ENCODE measurements at places on chromosomes 16 and 17.
A peak's percentile ranks its signal among the peaks of the same experiment; 100 is the strongest.

- no peaks in the 10 kb centered on the region for H3K27me3 ChIP-seq
- H3K4me3 ChIP-seq: no peak overlapping the region
- no peak for DNase-seq
These were observed 61.0 kb downstream of the PRMT7 start for GRCh38 chr16:68371706-68372380.

- no peak overlapping the region for H3K4me3 ChIP-seq
- no peaks in the 10 kb centered on the region for H3K4me1 ChIP-seq
- H3K27me3 ChIP-seq: peaks cover 6% of the 10 kb centered on the region
- DNase-seq: no peak
- H3K27ac ChIP-seq: no peak overlapping the region
These were observed 282.5 kb upstream of the FOXF1 start for GRCh38 chr16:86227801-86228200.

GRCh38 chr16:49277766-49278566 lies 3.7 kb downstream of the CBLN1 start:
- DNase-seq: no peak
- H3K4me1 ChIP-seq: peaks cover 2% of the 10 kb centered on the region
- no peaks in the 10 kb centered on the region for H3K36me3 ChIP-seq
- H3K4me3 ChIP-seq: no peak overlapping the region
- H3K27me3 ChIP-seq: peaks cover 96% of the 10 kb centered on the region
- H3K27ac ChIP-seq: no peak overlapping the region

DNA sequence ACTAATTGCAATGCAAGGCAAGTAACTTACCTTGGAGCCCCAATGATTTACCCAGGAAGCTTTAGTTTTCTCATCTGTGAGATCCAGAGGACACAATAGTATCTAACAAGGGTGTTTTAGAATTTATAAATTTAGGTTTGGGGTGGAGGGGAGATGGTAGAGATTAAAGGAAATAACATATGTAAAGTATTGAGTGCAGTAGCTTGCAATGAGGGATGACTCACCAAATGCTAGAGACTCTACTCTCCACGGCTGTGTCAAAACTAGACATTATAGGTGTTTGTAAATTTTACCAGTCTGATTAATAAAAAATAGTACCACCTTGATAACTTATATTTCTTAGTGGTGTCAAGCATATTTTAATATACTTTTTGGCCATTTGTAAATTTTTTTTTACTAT lies 3.7 kb upstream of the ABCA9 start:
- H3K4me3 ChIP-seq: no peak overlapping the region
- no peak for DNase-seq
- H3K27ac ChIP-seq: no peak overlapping the region
- H3K4me1 ChIP-seq: peaks cover 2% of the 10 kb centered on the region
- no peaks in the 10 kb centered on the region for H3K27me3 ChIP-seq

GRCh38 chr17:77824780-77825280 lies 133.7 kb upstream of the TNRC6C start:
- no peaks in the 10 kb centered on the region for H3K27me3 ChIP-seq
- peaks cover 9% of the 10 kb centered on the region for H3K4me1 ChIP-seq
- no peak overlapping the region for H3K27ac ChIP-seq
- H3K4me3 ChIP-seq: no peak overlapping the region

DNA sequence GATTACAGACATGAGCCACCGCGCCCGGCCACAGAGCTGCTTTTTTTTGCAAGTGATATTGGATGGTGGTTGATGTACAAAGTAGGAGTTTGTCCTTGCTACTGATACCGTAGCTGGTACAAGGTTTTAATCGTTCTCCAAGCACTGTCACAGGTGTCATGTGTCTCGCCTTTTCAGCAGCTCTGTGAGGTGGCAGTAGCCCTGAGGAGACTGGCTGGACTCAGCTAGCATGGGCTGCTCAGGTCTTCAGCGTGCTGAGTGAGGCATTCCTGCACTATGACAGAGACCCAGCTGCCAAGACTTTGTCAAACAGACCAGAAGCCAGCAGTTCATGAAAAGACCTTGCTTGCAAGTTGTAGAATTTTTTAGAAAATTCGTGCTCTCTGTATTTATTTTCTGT lies 7.2 kb downstream of the WWOX start:
- no peak for DNase-seq
- H3K27ac ChIP-seq: no peak overlapping the region
- no peak overlapping the region for H3K4me3 ChIP-seq
- no peaks in the 10 kb centered on the region for H3K27me3 ChIP-seq
- peaks cover 9% of the 10 kb centered on the region for H3K36me3 ChIP-seq

- no peaks in the 10 kb centered on the region for H3K27me3 ChIP-seq
- no peak for DNase-seq
- H3K36me3 ChIP-seq: peaks cover 36% of the 10 kb centered on the region
- no peak overlapping the region for H3K4me3 ChIP-seq
- peak overlapping the region; percentile 61 for H3K27ac ChIP-seq
- H3K4me1 ChIP-seq: peaks cover 68% of the 10 kb centered on the region
These were observed 42.4 kb upstream of the SLC25A19 start for GRCh38 chr17:75331671-75332070.

DNA sequence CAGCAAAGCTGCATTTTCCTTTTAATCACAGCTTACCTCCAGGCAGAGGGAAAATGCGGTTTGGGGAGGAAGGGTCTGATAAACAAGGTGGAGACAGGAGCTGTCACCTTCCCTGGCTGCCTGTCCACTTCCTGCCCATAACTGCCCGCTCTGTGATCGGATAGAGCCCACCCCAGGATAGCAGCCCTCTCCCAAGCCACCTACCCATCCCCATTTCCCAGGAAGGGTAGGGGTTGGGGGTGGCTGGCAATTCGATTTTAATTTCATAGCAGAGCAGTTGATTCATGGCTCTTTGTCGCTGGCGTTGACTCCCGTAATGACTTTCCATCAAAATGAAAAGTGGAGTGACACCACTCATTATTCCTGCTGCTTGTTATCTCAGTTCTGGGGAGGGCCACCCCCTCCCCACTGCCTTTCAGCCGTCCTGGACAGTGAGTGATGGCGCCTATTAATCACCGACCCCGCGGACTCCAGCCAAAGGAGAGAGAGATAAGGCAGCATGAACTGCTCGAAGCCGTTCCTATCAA lies 11.2 kb downstream of the CDK5RAP3 start:
- no peak for DNase-seq
- no peak overlapping the region for H3K27ac ChIP-seq
- H3K27me3 ChIP-seq: no peaks in the 10 kb centered on the region
- no peak overlapping the region for H3K4me3 ChIP-seq

DNA sequence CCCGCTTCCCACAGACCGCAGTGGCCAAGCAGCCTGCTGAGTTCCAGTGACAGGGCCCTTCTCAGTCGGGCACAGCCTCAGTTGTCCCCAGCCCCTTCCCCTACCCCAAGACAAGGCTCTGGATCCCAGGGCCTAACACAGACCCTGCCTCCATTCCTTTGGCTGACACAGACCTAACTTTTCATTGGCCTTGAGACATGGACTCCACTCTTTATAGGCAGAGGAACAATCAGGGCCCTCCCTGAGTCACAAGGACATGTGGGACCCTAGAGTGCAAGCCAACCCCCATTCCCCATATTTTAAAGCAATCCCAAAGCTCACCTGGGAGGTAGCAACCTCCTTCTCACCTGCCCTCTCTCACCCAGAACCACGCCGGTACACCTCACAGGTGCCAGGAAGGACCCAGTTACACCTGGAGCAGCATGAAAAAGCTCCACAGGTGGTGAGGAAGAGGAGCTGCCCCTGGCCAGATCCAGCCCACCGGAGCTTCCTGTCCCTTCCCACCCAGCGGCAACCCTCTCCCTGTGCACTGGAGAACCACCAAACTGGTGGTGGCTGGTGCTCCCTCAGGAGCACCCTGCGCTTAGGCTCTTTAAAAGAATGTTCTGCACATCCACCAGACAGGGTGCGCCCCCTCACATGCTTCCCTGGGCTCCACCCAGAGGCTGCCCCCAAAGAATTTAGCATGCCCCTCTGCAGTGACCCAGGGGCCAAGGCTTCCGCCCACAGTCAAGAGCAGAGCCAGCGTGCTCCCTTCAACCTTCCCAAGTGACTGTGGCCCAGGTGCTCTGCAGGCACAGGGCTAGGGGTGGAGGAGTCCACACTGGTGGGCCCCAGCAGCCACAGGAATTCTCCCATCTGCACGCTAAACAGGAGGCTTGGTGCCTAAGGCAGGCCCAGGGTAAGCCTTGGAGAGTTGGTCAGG lies 3.4 kb downstream of the MNT start:
- peaks cover 2% of the 10 kb centered on the region for H3K27me3 ChIP-seq
- H3K27ac ChIP-seq: peak overlapping the region; percentile 26
- H3K36me3 ChIP-seq: no peaks in the 10 kb centered on the region
- H3K4me3 ChIP-seq: no peak overlapping the region

GRCh38 chr17:45307290-45308015 lies 9.4 kb downstream of the MAP3K14 start:
- no peak for DNase-seq
- peaks cover 26% of the 10 kb centered on the region for H3K4me1 ChIP-seq
- no peaks in the 10 kb centered on the region for H3K27me3 ChIP-seq
- H3K36me3 ChIP-seq: peaks cover 11% of the 10 kb centered on the region
- H3K27ac ChIP-seq: peak overlapping the region; percentile 68
- H3K4me3 ChIP-seq: no peak overlapping the region

GRCh38 chr17:6710317-6710716 lies 2.9 kb downstream of the SLC13A5 start:
- no peaks in the 10 kb centered on the region for H3K36me3 ChIP-seq
- H3K4me3 ChIP-seq: no peak overlapping the region
- H3K27me3 ChIP-seq: peaks cover 26% of the 10 kb centered on the region
- no peak for DNase-seq
- H3K27ac ChIP-seq: no peak overlapping the region

DNA sequence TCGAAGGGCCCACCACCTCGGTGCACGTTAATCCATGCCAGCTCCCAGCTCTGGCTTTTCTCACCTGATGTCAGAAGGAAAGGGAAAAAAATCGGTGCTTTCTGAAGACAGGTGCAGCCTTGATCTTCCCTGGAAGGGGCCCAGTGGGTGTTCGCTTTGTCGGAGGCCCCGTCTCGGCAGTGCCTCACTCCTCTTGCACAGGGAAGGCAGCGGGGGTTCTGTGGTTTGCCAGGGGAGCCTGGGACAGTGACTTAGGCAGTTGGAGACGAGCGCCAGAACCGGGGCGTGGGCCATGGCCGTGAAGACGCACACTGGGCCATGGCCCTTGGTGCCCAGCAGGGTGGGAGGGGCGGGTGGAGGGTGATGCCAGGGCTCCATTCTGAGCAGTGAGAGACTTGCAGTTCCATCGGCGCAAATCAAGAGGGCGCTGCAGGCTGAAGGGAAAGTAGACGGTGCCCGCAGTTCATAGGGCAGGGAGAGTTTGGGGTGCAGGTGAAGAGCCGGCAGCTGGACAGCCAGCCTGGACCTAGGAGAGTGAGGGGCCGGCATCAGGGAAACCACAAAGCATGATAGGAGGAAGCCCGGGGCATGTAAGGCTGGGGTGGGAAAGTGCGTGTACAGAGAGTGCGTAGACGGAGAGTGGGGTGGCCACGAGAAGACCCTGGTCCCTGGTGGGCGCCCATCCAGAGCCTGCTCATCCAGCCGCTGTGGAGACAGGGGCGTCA lies 101.3 kb upstream of the CHMP6 start:
- H3K4me1 ChIP-seq: peaks cover 9% of the 10 kb centered on the region
- no peaks in the 10 kb centered on the region for H3K27me3 ChIP-seq
- peak; percentile 35 for DNase-seq

GRCh38 chr17:35717475-35717874 lies 14.0 kb upstream of the RASL10B start:
- H3K36me3 ChIP-seq: peaks cover 21% of the 10 kb centered on the region
- no peak overlapping the region for H3K4me3 ChIP-seq
- H3K27me3 ChIP-seq: no peaks in the 10 kb centered on the region
- DNase-seq: no peak
- peaks cover 10% of the 10 kb centered on the region for H3K4me1 ChIP-seq

GRCh38 chr16:88764913-88765349 lies 20.1 kb downstream of the PIEZO1 start:
- H3K36me3 ChIP-seq: peaks cover 9% of the 10 kb centered on the region
- peak overlapping the region; percentile 18 for H3K27ac ChIP-seq
- H3K4me3 ChIP-seq: no peak overlapping the region
- no peak for DNase-seq
- H3K4me1 ChIP-seq: peaks cover 29% of the 10 kb centered on the region
- H3K27me3 ChIP-seq: no peaks in the 10 kb centered on the region

- DNase-seq: peak; percentile 37
- no peak overlapping the region for H3K27ac ChIP-seq
- no peaks in the 10 kb centered on the region for H3K36me3 ChIP-seq
- H3K4me3 ChIP-seq: no peak overlapping the region
- no peaks in the 10 kb centered on the region for H3K27me3 ChIP-seq
These were observed 77.1 kb upstream of the RCVRN start for GRCh38 chr17:9982159-9982558.

- DNase-seq: no peak
- no peaks in the 10 kb centered on the region for H3K36me3 ChIP-seq
- H3K4me1 ChIP-seq: peaks cover 7% of the 10 kb centered on the region
- H3K4me3 ChIP-seq: no peak overlapping the region
- H3K27me3 ChIP-seq: peaks cover 19% of the 10 kb centered on the region
These were observed 33.3 kb downstream of the RNF135 start for GRCh38 chr17:31004160-31004559.

DNA sequence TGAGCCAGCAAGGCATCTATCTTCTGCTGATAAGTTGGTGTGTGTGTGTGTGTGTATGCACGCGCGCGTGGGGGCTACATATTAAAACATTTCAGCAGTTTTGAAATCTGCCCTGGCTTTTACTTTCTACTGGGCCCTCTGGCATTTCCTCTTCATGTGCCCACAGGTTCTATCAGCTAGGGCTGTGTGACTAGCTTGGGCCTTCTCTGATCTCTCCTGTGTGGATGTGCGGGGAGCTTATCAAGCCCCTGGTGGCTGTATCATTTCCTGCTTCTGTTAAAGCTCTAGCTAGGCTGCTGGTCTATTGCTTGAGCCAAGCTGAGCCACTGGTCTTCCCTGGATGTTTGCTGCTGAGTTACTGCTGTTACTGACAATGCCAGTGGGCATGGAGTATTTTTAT lies 132.5 kb downstream of the AATF start:
- no peaks in the 10 kb centered on the region for H3K36me3 ChIP-seq
- no peak overlapping the region for H3K4me3 ChIP-seq
- peaks cover 26% of the 10 kb centered on the region for H3K4me1 ChIP-seq

DNA sequence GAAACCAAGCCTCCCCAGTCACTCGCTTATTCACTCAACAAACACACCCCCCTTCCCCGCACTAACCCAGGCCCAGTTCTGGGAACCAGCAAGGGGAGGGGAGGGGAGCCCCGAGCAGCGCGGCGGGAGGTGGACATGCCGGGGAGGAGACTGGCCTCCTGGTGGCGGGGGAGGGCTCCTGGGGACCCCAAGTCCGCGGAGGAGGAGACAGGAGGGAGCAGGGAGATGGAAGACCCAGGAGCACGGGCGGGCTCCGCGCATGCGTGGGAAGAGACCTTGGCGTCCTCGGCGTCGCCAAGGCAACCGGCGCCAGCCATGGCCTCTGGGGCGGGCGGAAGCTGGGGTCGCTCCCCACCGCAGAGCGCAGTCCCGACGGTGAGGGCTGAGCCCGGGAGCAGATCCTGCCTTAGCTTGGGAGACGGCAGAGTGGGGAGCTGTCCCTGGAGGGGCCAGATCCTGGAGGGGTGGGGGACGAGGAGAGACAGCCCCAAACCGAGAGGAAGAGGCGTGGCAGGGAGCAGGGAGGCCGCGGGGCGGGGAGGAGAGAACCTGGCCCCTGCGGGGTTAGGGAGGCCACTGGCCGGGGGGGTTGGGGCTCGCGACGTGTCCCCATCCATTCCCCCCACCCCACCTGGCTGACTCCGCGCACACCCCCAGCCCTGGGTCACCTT lies at the start of gene PRR29:
PRR29 (plus strand) TSS at position 302 of the 671 bp plus-strand sequence; CDS start at position 316, 14 bp downstream.
- H3K36me3 ChIP-seq: peaks cover 9% of the 10 kb centered on the region
- H3K4me1 ChIP-seq: peaks cover 12% of the 10 kb centered on the region
- peak within 1 kb of the TSS; percentile 56 for H3K4me3 ChIP-seq
- no peaks in the 10 kb centered on the region for H3K27me3 ChIP-seq
- H3K27ac ChIP-seq: no peak within 1 kb of the TSS
- peak; percentile 62 for DNase-seq
